HT1080 (cell line): ENCODE measurements at places on chromosomes 2 and 18.

DNA sequence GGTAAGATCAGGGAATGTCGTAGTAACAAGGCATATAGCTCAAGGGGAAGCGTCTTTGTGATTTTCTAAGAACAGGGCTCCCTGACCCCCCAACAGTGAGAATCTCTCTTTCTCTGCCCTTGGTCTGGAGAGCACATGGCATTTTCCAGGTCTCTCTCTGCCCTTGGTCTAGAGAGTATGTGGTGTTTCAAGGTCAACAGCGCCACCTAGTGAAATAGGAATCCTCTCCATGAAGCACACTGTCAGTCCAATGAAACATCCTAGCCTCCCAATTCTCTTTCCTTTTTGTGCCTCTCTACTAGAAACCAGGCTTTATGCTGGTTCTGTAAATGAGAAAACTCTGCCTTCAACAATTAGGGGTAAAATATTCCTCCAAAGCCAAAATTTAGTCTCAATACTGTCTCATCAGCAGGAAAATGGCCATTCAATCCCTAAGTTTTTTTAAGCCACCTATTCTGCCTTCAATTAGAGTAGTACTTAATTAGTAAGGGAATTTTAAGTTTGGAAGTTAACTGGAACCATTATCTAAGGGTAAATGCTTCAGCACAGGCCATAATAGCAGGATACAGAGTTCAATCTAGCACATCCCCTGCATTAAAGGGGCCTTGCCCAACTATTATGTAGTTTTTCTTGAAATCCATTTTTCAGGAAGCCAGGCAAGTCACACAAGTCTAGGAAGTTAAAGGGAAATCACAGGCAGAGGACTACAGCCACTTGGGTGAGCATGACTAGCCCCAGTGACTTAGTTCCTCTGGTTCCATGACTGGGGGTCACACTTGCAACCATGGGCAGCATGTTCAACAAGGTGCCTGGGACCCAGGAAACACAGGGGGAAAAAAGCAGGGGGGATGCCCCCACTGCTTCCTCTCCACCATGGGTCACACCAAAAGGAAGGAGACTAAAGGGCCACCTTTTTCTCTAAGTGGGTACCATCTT, 12.4 kb downstream of the DYM start:
- DNase-seq: peak; percentile 77

DNA sequence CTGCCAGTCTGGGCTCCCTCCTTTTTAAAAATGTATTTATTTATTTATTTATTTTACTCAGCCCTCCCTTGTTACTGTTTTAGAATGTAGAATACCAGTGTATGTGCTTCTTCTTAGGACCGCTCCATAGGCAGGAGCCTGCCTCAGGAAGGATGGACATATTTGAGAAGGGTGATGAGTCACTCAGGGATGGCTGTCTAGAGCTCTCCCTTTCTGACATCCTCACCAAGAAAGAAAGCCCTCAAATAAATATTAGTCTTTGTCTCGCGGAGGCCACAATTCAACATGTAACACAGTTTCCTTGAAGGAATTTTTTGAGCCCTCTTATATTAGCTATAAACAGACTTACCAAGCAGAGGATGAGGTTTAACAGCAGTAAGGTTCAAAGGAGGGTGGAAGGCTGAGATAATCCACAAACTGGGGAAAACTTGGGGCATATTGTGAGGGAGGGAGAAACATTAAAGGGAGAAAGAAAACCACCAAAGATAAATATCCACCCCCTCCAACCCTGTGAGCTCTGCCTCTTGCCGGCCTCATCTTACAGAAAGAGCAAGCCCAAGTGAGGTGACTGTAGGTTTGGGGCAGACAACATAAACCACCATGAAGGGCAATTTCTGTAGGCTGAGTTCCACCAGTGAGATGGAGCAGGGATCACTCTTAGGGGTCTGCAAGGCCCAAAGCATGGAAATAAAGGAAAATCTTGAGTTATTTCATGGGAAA, 163.4 kb downstream of the LRRTM1 start:
- peak; percentile 1 for DNase-seq

GRCh38 chr2:28152585-28153280, 239.9 kb upstream of the FOSL2 start:
- DNase-seq: peak; percentile 23

- peak; percentile 55 for DNase-seq
These were observed 1.7 kb upstream of the PRKD3 start for GRCh38 chr2:37326285-37326684.

GRCh38 chr2:45178854-45179253, 169.6 kb upstream of the SIX2 start:
- DNase-seq: no peak

DNA sequence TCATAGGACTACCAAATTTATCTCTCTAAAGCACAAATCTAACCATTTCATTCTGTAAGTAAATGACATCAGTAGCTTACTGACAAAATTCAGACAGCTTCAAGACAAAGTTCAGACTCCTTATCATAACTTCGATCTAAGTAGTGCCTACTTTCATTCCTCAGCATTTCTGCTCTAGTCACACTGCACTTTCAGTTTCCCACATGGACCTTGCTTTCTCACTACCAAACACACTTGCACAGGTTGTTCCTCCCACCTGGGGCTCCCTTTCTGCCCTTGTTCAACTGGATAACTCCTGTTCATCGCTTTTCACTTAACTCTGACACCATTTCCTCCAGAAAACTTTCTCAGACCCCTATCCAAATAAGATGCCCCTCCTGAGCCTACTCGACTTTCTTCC, 22.1 kb upstream of the CCDC150 start:
- DNase-seq: no peak

GRCh38 chr2:101617796-101618195, 79.7 kb upstream of the MAP4K4 start:
- no peak for DNase-seq

- DNase-seq: no peak
These were observed 95.2 kb upstream of the FSIP2 start for GRCh38 chr2:185643434-185643833.

DNA sequence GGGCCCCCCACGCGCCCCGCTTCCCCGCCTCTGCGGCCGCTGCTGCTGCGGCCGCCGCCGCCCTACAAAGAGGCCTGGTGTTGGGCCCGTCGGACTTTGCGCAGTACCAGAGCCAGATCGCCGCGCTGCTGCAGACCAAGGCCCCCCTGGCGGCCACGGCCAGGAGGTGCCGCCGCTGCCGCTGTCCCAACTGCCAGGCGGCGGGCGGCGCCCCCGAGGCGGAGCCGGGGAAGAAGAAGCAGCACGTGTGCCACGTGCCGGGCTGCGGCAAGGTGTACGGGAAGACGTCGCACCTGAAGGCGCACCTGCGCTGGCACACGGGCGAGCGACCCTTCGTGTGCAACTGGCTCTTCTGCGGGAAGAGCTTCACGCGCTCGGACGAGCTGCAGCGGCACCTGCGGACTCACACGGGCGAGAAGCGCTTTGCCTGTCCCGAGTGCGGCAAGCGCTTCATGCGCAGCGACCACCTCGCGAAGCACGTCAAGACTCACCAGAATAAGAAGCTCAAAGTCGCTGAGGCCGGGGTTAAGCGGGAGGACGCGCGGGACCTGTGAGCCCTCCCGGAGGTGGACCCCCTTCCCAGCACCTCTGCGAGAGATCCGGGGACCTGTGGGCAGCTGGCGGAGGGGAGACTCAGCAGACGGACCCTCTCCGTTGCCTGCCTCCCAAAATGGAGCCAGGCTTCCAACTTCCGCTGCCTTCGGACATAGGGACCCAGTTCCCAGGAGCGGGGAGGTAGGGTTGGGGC, 1.9 kb downstream of the SP5 start:
- no peak for DNase-seq
